ENCODE measurements at places on chromosomes 1 and 21.

DNA sequence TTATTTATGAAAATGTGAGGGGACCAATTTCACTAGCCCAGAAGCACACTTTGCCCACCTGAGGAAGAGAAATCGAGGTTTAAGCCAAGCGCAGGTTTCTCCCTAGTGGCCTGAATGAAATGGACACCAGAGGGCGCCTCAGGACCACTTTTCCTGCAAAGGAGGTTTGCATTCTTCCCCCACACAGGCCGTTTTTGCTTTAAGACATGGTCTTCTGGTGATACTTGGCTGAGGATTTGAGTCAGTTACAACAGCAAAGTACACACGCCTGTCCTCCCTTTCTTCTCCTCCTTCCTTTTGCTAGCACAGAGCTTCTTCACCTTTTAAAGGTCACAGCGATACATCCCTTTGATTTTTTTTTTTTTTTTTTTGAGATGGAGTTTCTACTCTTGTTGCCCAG is 5.4 kb downstream of the PLA2G2E start:
- DNase-seq: peak; percentile 71

- no peak for DNase-seq
Measured at GRCh38 chr1:28631713-28632112, 11.2 kb downstream of the TAF12 start.

- DNase-seq: no peak
Measured at GRCh38 chr1:18285538-18285924, 177.9 kb downstream of the IGSF21 start.

- no peak for DNase-seq
Measured at GRCh38 chr1:213513006-213513405, 462.0 kb downstream of the RPS6KC1 start.

DNA sequence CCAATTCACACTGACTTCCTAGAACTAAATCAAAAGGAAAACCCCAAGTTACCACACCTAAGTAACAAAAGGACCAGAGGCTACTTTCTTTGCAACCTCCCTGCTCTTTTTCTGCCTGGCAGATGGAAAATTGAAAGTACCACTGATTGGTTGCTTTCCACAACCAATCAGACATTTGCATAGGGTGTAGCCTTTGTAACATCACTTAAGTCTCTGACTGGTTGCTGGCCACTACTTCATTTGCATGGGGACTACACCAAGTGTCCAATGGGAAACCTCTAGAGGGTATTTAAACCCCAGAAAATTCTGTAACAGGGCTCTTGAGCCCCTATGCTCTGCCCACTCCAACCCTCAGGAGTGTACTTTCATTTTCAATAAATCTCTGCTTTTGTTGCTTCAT is 365.0 kb downstream of the LTN1 start:
- DNase-seq: no peak

GRCh38 chr21:46009951-46010705 is 28.6 kb downstream of the COL6A1 start:
- no peak for DNase-seq

DNA sequence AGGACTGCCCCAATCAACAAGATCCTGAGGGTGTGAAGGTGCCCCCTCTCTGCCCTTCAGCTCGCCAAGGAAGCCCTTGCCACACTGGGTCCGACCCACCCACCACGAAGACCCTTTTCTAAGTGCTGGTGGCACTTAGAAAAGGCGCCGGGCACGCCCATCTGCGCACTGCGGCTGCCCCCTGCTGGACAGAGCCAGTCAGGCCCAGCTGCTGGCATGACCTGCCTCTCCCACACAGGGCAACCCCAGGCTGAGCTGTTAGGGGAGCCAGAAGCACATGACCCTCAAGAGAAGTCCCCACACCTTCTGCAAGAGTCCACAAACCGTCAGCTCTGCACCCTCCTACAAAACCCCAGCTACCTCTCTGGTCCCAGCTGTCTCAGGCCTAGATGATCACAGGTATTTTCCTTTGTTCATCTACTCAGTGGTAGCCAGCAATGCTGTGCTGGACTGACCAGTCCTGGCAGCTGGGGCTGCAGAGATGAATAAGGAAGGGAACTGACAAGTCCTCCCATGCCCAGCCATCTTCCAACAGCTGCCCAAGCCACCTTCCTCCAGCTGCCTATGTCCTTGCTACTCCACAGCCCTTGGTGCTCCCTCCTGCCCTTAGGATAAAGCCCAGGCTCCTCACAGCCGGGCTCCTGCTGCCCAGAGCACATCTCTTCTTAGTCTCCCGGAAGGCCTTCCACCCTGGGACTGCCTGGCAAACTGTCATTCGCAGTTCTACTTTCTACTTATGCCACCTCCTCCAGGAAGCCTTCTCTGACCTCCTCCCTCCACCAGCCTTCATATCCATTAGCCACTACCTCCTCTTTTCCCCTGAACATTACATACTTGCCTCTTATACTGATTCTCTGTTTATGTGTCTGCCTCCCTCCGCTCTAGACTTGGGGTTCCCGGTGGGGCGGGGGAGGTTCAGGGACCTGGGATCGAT is 39.8 kb upstream of the ZC3H12A start:
- DNase-seq: peak; percentile 46

- DNase-seq: no peak
Measured at GRCh38 chr1:203425663-203425975, 50.0 kb upstream of the PRELP start.

GRCh38 chr1:205693421-205693991 is 13.2 kb upstream of the SLC45A3 start:
- no peak for DNase-seq

GRCh38 chr1:63624911-63625310 is 31.7 kb downstream of the PGM1 start:
- DNase-seq: no peak

- no peak for DNase-seq
Measured at GRCh38 chr1:183089025-183089639, 65.9 kb downstream of the LAMC1 start.

- DNase-seq: no peak
Measured at GRCh38 chr1:236904892-236905741, 99.1 kb downstream of the MT1HL1 start.

- no peak for DNase-seq
Measured at GRCh38 chr1:25243907-25244306, 3.3 kb downstream of the RSRP1 start.

- DNase-seq: no peak
Measured at GRCh38 chr21:23664193-23664694, 1943.0 kb downstream of the MRPL39 start.

Data from CD4-positive, alpha-beta T cell treated with Interleukin-6 at 100 ng/mL for 8 hours (primary cell).